ENCODE measurements at places on chromosomes 13 and 19. TPM values are rescaled to one million over a fixed set of nuclear protein-coding genes. Genes with fewer than 3 reads are reported as not detected.

DNA sequence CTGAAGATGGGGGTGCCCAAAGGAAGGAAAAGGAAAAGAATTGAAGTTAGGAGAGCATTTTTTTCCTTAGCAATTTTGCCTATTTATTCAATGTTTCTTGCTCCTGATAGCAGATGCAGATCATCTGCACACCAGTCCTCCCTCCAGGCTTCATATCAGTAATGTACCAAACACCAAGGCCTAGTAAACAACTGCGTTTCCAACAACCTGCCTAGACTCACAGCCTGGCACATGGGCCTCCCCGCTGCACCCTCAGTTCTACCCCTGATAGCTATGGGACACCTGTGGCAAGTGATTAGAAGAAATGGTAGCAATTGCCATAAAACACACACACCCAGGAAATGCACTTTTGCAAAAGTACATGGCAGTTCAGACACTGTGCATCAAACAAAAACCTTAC is 30.4 kb upstream of the HMGB1 start:
- no peak for DNase-seq

Gene SYT5
- 1.9 TPM for total RNA-seq

Gene IL17D
- 1.7 TPM for total RNA-seq

Gene SLC46A3
- total RNA-seq = 15.8 TPM

Gene SOHLH2
- 1.3 TPM for total RNA-seq

- no peak for DNase-seq
Measured at GRCh38 chr13:61192826-61193225, 222.8 kb downstream of the PCDH20 start.

- no peak for DNase-seq
Measured at GRCh38 chr19:39506944-39507714, 7.8 kb upstream of the SELENOV start.

GRCh38 chr19:49502866-49503581 is 6.8 kb downstream of the RPS11 start:
- no peak for DNase-seq

Gene VN1R2
- not detected for total RNA-seq

- DNase-seq = peak; percentile 62
Measured at GRCh38 chr19:33403221-33403972, 29.9 kb downstream of the CEBPG start.

DNA sequence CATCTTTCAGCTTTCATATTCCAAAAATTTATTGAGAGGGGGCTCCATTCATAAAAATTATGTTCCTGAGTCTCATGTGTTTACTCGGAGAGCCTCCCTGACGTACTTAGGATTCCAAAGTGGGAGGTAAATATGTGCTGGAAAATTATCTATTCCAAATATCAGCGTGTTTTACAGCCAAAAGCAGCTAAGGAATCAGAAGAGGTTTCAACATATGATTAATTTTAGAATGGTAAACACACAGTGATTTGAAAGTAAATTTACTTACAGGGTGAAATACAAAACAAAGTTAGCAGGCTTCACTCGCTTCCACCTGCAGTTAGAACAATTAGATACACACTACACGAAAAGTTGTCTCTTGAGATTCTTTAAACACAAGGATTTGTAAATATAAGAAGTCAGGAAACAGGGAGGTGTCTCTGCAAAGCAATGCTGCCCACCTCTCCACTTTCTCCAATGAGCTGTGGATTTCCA is 313.8 kb upstream of the NBEA start:
- DNase-seq = no peak

GRCh38 chr13:110097013-110097412 is 209.9 kb downstream of the COL4A1 start:
- DNase-seq = no peak

DNA sequence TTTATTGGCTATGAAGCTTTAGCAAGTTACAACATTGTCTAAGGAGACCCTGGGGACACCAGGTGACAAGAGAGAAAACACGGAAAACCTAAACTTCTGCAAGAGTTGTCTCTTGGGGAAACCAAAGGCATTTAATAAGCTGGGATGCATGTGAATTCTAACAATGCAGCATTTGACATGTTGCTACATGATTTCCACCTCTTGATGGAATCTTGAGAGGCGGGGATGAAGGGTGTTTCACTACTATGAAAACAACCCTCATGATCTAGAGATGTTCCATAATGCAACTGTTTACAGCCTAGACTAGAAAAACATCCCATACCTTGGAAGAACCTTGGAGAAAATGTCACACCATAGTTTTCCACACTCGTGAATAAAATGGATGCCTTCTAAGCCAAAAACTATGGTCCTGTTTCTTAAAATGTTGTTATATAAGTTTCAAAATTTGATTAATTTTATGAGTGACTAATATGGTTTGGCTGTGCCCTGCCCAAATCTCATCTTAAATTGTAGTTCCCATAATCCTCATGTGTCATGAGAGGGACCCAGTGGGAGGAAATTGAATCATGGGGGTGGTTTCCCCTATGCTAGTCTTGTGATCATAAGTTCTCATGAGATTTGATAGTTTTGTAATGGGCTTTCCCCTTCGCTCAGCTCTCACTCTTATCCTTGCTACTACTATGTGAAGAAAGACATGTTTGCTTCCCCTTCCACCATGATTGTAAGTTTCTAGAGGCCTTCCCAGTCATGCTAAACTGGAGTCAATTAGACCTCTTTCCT is 164.6 kb downstream of the TNFSF13B start:
- no peak for DNase-seq

GRCh38 chr13:20652946-20653345 is 50.6 kb upstream of the IL17D start:
- DNase-seq = no peak

Gene BSG
- total RNA-seq = 488 TPM
